ENCODE measurements at places on chromosomes 6 and 20. TPM values are rescaled to one million over a fixed set of nuclear protein-coding genes. Genes with fewer than 3 reads are reported as not detected.

DNA sequence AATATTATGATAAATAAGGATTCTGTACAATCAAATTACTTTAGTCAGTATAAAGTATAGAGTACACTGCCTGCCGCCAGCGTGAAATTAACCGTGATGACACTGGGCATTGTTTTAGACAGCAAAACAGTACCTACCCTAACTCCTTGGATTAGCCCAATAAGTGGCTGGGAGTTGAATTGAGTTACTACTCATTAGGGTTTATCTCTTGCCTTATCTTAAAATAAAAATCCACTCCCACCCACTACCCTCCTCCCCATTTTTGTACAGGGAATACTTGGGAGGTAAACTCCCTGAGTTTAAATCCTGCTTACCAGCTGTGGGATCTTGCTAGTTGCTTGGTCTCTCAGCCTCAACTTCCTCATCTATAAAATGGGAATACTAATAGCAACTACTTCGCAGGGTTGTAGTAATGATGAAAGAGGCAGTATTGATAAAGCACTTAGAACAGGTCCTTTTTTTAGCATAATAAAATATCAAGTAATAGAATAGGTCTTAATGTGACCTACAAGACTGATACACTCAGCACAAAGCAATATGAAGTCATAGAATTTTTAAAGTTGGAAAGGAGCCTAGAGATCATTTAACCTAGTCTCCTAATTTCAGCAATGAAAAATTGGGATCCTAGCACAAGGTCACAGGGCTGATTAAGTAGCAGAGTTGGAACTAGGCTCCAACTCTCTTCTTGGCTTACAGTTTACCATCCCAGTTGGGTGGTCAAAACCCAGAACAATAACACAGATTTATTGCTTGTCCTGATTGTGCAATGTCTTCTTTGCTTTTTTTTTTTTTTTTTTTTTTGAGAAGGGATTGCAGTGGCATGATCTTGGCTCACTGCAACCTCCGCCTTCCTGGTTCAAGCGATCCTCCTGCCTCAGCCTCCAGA, 23.8 kb downstream of the PHACTR2 start:
- no peak for DNase-seq

DNA sequence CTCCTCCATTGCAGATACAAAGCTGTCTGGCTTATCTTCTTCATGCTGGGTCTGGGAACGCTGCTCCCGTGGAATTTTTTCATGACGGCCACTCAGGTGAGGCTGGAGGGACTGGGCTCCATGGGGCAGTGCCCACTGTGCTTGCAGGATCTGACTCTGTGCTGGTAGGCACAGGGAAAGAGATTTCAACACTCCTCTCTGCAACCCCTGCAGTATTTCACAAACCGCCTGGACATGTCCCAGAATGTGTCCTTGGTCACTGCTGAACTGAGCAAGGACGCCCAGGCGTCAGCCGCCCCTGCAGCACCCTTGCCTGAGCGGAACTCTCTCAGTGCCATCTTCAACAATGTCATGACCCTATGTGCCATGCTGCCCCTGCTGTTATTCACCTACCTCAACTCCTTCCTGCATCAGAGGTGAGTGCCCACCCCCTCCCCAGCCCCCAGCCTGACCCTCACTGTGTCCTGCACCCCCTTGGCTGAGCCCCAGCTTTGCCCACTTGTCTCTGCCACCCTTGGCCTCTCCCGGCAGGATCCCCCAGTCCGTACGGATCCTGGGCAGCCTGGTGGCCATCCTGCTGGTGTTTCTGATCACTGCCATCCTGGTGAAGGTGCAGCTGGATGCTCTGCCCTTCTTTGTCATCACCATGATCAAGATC, 6.1 kb downstream of the SLC29A1 start:
- peak; percentile 76 for DNase-seq

DNA sequence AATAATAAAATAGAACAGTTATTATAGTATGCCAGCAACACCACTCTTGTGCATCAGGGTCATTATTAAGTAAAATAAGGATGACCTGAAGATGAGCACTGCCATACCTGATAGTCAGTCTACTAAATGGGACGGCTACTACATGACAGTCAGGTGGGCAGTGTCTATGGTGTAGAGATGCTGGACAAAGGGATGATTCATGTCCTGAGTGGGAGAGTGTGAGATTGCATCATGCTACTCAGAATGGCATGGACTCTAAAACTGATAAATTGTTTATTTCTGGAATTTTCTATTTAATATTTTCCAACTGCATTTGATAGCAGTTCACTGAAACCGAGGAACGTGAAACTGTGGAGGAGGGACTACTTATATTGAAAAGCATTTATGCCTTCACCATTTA, 38.8 kb downstream of the SNX9 start:
- DNase-seq, result no peak

GRCh38 chr20:39736434-39737327, 774.5 kb downstream of the DHX35 start:
- no peak for DNase-seq

DNA sequence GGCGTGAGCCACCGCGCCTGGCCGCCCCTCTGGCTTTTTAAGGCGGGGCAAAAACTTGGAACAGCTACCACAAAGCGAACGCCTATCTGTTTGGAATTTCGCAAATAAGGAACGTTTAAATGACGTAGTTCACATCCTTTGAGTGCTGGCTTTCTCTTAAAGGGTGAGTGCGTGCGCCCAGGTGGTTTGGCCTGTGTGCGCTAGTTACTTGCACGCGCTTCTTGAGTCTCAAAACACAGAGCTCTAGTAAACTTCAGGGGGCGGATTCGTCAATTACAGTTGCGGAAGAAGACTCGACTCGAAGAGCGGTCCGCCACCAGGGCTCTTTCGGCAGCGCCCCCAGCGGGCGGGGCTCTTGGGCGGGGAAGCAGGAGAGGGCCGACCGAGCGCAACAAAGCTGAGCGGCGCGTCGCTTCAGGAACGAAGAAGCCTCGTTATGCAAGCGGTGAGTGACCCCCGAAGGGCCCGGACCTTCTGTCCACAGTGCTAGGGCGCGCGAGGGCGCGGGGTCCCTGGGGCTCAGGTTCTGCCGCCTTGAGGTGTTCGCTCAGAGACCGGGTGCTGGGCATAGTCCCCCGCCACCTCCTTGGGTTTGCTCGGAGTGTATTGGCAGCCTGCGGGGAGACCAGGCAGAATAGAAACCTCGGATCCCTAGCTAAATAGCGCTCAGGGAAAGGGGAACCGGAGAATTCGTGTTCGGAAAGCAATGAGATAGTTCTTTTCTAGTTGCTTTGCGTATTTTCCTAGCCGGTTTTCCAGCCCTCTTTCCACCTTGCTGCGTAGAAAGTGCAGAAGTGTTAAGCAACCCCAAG, at the start of gene SYCP2L:
Gene SYCP2L, plus strand, starts transcription at position 362 of the 812 bp plus-strand sequence. Its CDS starts 75 bp downstream, at position 437.
- peak; percentile 40 for DNase-seq

DNA sequence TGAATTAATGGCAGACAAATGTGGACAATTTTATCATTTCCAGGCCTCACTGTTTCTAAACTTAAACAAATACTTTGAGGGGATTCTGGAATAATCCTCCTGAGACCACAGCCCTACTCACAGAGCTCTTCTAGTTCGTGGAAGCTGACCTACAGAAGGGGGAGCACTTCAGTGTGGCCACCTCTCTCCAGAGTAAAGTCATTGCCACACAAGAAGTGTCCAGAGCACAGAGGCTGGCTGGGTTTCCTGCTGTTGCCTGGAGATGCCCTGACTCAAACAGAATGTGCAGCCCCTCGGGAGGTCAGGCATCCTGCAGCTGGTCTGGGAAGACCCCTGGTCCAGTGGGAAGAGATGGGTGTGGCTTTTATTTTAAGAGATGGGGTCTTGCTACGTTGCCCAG, 110.9 kb downstream of the QRSL1 start:
- no peak for DNase-seq

DNA sequence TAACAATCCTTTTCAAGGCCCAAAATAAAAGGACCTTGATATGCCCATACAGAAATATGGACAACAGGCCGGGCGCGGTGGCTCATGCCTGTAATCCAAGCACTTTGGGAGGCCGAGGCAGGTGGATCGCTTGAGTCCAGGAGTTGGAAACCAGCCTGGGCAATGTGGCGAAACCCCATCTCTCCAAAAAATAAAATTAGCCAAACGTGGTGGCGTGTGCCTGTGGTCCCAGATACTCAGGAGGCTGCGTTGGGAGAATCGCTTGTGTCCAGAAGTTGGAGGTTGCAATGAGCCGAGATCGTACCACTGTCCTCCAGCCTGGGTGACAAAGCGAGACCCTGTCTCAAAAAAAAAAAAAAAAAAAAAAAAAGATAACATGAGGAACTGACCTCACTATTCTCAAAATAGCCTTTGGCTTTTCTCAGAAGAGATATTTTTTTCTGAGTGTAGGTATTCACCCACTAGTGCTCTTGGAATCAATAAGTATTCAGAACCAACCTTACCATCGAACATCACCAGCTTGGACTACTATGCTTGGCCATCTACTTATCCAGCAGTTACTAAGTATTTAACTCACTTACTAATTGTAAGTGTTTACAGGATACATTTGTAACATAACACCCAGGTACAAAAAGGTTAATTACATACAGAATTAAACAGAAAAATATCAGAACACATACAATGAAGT, 99.2 kb downstream of the OR2B2 start:
- no peak for DNase-seq

GRCh38 chr6:166712286-166713228, 85.5 kb upstream of the RPS6KA2 start:
- no peak for DNase-seq

DNA sequence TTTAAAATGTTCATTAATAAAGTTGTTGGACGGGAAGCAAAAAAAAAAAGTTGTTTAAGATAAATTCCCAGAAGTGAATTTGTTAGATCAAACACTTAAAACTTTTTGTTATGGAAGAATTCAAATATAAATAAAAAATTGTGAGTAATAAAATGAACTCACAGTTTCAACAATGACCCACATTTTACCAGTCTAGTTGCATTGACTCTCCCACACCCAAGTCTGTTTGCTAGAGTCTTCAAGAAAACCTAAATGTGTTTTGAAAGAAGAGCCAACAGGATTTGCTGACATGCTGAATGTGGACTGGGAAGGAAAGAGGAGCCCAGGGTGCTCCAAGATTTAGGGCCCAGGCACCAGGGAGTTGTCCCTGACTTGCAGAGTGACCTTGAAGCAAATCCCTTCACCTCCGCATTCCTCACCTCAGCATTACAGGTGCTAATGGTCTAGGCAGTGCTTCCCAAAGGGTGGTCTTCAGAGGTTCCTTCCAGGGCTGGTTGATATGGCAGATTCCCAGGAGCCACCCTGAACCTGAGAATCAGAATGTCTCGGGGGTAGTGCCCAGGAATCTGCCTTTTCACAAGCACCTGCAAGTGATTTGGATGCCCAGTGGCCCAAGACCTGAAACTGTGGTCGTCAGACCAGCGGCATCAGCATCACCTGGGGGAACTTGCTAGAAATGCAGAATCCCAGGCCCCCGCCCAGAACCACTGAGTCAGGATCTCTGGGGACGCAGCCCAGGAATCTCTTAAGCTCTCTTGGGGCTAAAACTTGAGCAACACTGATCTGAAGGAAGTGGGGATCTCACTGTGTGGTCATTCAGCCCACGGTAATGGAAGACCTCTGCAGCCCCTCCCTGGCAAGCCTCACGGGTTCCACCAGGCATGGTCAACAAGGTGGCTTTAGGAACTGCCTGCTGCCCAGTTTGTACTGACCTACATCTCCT, 31.1 kb downstream of the POFUT1 start:
- no peak for DNase-seq

GRCh38 chr6:14274546-14275492, 157.2 kb downstream of the CD83 start:
- DNase-seq, result no peak

GRCh38 chr6:140486450-140487361, 1112.3 kb upstream of the CITED2 start:
- DNase-seq, result no peak

DNA sequence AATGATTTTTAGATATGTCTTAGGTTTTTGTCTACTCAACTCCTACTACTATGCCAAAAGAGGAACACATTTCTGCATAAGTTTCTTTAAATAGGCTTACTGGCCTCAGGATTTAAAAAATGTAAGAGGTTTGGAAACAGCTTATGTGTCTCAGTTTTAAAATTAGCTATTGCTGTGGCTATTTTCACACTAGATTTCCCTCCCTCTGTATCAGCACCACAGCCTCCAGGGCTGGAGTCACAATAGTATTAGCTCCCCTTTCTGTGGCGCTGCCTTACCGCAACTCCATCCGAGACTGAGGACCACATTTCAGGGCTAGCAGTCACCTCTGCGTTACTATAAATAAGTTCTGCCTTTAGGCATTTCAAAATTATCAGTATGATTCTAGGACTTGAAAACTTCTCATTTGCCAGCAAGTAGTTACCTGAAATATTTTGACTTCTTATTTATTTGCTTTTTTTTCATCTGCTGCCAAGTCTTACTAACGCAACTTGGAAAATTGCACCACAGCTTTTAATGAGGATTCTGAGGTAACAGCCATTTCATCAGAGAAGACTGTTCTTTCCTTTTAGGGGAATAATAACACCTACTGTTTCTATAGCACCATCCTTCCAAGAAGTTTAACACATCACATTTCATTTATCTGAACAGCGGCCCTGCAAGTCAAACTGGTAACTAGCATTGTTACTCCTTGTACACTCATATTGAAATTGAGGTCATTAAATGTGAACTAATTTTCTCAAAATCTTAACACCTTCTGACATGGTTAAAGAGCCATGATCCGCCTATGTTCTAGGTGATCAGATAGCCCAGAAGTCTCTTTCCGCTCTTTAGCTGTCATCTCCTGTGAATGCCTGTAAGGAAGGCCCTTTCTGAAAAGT, 105.9 kb downstream of the GJA10 start:
- DNase-seq, result no peak

- no peak for DNase-seq
Observed at GRCh38 chr20:1876217-1876921, 18.8 kb upstream of the SIRPA start.

DNA sequence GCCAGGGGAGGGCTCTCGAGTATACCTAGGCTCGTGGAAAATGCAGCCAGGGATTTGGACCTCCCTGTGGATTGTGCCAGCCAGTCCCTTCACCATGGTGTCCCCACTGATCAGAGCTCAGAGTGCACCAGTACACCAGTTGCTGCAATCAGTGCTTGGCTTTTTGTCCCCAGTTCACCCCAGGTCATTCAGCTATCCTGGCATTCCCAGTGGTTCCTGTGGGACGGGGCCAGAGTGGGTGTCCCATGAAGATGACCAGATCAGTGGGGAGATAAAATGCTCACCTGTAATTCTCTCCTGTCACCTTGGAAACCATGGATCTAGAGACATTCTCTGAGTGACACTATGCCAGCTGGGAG, 23.8 kb downstream of the MAS1 start:
- DNase-seq, result no peak

CITED2 gene
- 172 TPM for total RNA-seq

UFL1 gene
- total RNA-seq, result 23.4 TPM

ENPP1 gene
- 1.4 TPM for total RNA-seq

RIN2 gene
- total RNA-seq, result 64.0 TPM

UST gene
- total RNA-seq, result 3.4 TPM

PSORS1C1 gene
- total RNA-seq, result 1.5 TPM
